ENCODE measurements at places on chromosomes 5 and 9. TPM values are rescaled to one million over a fixed set of nuclear protein-coding genes. Genes with fewer than 3 reads are reported as not detected.

Gene NDUFS4
- total RNA-seq = 131 TPM

Gene ROPN1L
- 12.0 TPM for total RNA-seq

Gene FOXD4L6
- 0.46 TPM for total RNA-seq

Gene C8G
- not detected for total RNA-seq

Gene CSF1R
- 15.7 TPM for total RNA-seq

Gene DCTN4
- 107 TPM for total RNA-seq

Gene FAM169A
- 126 TPM for total RNA-seq

Gene CTNNA1
- total RNA-seq = 172 TPM

Gene CDX1
- total RNA-seq = not detected

Gene DNM1
- total RNA-seq = 155 TPM

Gene HARS1
- 68.0 TPM for total RNA-seq

Gene EPB41L4A
- total RNA-seq = 51.2 TPM

Gene IL7R
- total RNA-seq = 0.46 TPM

Gene LCN15
- total RNA-seq = not detected

Gene TSSK1B
- not detected for total RNA-seq

Gene TMEM215
- total RNA-seq = 9.0 TPM

Gene PCDHB8
- 8.1 TPM for total RNA-seq

Gene ZNF483
- 65.7 TPM for total RNA-seq

Gene CSF2
- total RNA-seq = not detected

Gene BNC2
- 2.5 TPM for total RNA-seq

Gene LCN12
- total RNA-seq = 0.46 TPM

Gene CENPP
- total RNA-seq = 6.5 TPM

Gene DMRT3
- not detected for total RNA-seq

Gene PTGS1
- 1.4 TPM for total RNA-seq

Gene IL13
- total RNA-seq = not detected

Gene LHX6
- 22.1 TPM for total RNA-seq

Gene CEMIP2
- total RNA-seq = 58.8 TPM

Gene PCDHGC5
- total RNA-seq = 9.5 TPM

Gene HACD4
- total RNA-seq = 1.6 TPM

Gene CFAP77
- 1.2 TPM for total RNA-seq

Data from diencephalon (tissue), 1 donor.